ENCODE measurements at places on chromosomes 4 and X.
A peak's percentile ranks its signal among the peaks of the same experiment; 100 is the strongest.

DNA sequence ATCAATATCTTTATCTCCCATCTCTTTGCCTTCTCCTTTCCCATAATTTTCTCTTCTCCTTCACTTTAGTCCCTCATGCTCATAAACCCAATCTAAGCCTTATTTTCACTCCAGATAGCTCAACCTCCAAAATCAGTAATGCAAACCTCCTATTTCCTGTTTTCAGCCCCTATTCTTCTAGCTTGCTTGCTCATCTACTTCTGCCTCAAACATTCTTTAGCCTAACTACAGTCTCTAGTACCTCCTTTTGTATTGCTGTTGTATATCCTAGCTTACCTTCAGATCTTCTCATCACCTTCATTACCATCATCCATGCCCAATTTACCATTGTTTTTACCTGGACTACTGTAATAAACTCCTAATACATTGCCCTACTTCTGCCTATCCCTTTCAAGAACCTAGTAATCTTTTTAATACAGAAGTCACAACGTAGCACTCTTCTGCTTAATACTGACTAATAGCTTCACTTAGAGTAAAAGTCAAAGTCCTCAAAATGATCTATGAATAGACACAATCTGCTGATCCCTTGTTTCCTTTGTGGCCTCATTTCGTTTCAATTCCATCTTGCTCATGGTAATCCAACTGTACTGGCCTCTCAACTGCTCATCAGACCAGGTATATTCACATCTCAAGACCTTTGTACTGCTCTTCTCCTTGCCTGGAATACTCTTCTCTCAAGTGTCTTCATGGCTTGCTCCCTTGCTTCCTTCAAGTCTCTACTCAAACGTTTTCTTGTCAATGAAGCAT, 123.4 kb downstream of the FAM13A start:
- DNase-seq = no peak

DNA sequence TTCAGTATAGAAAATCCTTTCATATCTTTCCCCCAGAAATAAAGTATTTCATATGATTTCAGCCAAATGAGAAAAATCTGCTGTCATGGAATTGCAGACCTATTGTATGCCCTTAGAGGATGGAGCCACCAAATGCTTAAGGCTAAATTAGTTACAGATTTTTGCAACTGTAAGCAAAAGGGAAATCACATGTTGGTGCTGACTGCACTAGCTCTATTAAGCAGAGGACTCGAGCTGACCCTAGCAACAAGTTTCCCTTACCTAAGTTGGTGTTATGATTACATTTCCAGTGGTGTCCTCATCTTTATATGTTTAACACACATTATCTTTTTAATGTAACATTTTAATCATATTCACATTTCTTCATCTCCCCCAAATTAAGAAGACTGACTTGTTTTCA, 58.3 kb upstream of the DOCK11 start:
- DNase-seq = no peak

DNA sequence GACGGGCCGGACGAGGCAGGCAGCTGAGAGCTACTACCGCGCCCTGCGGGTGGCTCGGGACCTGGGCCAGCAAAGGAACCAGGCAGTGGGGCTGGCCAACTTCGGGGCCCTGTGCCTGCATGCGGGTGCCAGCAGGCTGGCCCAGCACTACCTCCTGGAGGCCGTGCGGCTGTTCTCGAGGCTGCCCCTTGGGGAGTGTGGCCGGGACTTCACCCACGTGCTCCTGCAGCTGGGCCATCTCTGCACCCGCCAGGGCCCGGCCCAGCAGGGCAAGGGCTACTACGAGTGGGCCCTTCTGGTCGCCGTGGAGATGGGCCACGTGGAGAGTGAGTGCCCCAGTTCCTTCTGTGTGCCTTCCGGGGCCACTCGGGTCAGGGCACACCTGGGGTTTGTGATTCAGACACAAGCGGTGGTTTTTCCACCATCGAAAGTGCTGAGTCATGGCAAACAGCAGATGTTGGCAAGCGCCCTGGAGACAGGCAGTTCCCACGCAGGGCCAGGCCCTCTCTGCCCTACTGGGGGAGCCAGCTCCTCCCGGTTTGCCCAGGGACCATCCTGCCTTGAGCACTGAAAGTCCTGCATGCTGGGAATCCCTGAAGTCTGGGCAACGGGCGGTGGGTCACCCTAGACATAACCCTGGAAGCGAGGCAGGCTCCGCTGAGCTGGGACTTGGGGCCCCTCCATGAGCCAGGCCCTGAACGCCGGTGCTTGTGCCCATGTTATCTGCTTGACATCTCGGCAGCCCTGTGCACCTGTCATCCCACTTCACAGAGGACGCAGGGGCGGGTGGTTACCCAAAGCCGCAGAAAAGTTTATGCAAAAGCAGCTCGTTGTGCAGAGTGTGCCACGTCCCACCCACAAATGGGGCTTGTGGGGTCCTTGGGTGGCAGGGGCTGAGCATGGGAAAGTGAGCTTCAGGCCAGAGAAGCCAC, 29.5 kb downstream of the SH3TC1 start:
- peak; percentile 43 for DNase-seq

DNA sequence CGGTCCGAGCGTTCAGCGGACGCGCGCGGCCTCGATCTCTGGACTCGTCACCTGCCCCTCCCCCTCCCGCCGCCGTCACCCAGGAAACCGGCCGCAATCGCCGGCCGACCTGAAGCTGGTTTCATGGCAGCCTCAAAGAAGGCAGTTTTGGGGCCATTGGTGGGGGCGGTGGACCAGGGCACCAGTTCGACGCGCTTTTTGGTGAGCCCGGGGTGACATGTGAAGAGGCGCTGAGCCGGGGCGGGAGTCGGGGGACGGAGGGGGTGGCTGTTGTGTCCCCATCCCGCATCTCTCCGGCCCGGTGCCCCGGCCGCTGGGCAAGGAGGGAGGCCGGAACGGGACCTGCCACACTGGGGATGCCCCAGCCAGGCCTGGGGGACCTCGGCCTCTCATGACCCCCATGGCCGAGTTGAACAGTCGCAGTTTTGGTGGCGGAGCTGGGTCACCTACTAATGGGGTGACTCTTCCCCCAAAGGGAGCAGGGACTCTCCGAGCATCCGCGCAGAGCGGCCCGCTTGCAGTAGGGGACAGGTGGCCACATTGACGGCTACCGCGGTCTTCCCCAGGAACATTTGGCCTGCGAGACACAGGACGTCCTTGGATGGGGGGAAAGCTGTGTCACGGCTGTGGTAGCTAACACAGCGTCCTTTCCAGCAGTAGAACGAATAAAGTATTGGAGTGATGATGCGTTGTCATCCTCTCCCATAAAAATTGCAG, at the start of gene GK:
Gene GK (plus strand): TSS at position 9 of the 717 bp plus-strand sequence. CDS start 115 bp downstream, at position 124.
- no peak for DNase-seq

DNA sequence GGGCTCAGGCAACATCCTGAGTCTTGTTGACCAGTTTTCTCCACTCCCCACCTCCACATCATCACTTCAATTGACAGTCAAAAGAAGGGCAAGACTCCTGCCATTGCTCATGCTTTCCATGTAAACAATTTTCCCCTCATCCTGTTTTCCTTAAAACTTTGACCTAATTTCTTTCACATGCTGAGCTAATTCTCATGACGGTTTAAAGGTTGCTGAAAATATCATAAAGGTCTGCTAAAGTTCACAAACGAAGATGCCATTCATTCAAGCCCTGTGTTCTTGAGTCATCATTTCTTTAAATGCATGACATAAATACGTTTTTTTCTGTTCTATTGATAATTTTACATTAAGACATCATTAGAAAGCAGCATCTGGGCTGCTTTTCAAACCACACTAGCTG, 353.9 kb downstream of the NKX6-1 start:
- no peak for DNase-seq

- DNase-seq = no peak
Observed at GRCh38 chr4:3771164-3771809, 5.1 kb downstream of the ADRA2C start.

DNA sequence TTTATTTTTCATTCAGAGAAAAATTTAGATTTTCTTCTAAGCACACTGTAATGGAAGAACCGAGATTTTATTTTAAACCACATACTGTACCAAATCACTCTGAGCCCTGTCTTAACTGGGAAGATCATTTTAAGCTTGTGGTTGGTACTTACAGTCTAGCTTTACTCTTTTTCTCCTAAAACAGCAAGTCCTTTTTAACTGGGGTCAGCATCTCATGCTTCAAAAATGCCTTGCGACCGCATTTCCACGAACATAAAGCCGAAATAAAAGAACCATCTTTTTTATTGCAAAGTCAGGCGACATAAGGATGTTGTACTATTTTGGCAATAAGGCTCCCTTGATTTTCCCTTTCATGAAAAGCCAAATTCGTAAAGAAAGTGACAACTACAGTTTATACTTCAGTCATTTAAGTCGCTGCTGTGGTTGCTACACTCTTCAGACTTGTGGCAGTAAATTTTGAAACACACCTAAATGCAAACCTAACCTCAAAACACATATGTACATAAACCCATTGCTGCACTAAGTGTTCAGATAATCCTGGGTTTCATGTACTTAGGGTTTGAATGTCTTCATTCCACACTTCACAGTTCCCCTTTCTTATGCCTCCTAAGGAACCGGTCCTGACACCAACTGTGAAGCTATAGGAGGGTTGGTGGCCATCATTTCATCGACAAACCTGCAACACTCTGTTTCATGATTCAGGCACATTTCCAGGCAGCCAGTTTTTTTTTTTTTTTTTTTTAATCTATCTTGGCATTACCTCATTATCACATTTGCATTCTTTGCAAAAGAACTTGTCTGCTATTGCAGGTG, 3.0 kb downstream of the STOX2 start:
- no peak for DNase-seq

Data from stimulated activated CD8-positive, alpha-beta memory T cell treated with anti-CD3 and anti-CD28 coated beads, Interleukin-15, amount 100 ng/mL, for 24 hours (primary cell).